ENCODE measurements at places on chromosomes 3 and 15.

- no peak for DNase-seq
Observed at GRCh38 chr3:188759336-188760005, 412.3 kb upstream of the TPRG1 start.

GRCh38 chr15:73079565-73079964, 27.3 kb downstream of the NEO1 start:
- DNase-seq: no peak

DNA sequence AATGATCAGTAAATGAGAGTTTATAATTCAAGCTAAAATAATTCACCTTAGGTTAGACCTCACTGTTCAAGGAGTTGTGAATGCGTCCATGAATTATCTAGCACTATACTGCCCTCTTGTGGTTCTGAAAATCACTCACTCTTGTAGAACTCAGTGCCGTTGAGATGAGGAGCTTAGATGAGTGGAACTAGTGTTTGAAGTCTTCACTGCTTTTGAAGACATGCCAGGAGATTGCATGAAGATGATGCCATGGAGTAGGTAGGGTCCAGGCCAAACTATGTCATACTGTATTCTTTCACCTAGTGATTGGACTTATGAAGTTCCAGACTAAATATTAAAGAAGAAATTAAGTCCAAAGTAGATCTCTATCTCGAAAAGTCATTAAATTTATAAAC, 28.8 kb downstream of the LYSMD4 start:
- DNase-seq: peak; percentile 78

- DNase-seq: no peak
Observed at GRCh38 chr3:34203386-34203785, 405.0 kb downstream of the PDCD6IP start.

DNA sequence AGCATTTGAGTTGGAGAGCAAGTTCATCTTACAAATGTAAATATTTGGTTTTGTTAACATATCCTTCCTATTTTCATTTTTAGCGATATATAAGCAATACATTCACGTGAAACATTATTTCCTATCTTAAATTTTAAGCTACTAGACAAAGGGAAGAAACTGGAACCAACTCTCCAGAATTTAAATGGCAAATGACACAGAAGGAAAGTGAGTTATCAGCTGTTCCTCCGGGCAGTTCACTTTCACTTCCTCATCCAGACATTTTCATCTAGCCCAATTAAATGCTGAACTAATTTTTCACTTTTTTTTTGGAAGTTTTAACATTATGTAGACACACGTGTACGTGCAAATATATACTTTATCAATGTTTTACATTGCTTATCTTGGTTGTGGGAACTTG, 58.7 kb downstream of the MORC1 start:
- no peak for DNase-seq

GRCh38 chr3:67870477-67870876, 216.1 kb upstream of the SUCLG2 start:
- DNase-seq: no peak

DNA sequence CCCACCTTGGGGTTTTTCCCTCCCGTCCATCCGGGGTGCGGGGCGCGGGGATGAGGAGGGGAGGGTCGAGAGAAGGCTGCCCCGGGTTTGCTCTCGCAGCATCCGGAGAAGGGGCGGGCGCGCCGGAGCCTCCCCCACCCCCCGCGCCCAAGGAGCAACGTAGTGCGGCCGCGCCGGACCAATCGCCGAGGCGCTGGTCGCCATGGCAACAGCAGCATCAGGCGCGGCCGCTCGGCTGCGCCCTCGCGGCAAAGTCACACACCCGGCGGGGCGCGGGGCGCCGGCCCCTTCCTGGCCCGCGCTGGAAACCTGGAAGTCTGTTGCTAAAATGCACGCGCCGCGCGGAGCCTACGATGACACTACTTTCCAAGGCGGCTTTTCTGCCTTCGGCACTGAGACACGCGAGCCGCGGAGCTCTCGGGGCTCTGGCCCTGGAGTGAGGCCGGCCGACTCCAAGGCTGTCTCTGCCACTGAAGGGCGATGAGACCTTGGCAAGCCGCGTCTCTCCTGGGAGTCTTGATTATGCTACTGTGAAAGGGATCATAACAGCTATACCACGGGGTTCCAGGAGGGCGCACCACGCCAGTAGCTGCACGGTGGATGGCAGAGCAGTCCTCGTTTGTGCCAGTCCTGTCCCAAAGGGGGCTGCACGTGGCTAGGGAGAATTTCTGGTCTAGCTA, at the start of gene IQSEC1:
IQSEC1 (minus strand) TSS at position 104 of the 680 bp plus-strand sequence. CDS start 415 bp downstream, outside the sequence.
- DNase-seq: no peak

GRCh38 chr3:63656786-63657185, 4.3 kb downstream of the SNTN start:
- no peak for DNase-seq

All from A549 (cell line).